ENCODE measurements at places on chromosomes 2 and 18.
A peak's percentile ranks its signal among the peaks of the same experiment; 100 is the strongest.

DNA sequence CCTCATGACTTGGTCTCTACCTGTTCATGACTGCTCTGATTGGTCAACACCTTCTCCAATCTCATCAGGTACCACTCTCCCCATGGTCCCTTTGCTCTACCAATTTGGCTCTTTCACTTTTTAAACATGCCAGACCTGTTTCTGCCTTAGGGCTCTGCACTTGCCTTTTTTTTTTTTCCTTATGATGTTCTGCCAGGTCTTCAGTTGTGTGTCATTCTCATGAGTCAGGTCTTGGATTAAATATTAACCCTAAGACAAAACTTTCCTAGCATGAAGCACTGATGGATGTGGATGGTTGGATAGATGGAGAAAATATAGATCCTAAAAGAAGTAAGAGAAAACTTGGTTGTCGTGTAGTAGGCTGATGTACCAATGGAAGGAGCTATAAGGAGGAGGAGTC, 219.3 kb downstream of the TTC32 start:
- DNase-seq = no peak

GRCh38 chr2:229718057-229718456, 3.7 kb upstream of the DNER start:
- no peak for DNase-seq

DNA sequence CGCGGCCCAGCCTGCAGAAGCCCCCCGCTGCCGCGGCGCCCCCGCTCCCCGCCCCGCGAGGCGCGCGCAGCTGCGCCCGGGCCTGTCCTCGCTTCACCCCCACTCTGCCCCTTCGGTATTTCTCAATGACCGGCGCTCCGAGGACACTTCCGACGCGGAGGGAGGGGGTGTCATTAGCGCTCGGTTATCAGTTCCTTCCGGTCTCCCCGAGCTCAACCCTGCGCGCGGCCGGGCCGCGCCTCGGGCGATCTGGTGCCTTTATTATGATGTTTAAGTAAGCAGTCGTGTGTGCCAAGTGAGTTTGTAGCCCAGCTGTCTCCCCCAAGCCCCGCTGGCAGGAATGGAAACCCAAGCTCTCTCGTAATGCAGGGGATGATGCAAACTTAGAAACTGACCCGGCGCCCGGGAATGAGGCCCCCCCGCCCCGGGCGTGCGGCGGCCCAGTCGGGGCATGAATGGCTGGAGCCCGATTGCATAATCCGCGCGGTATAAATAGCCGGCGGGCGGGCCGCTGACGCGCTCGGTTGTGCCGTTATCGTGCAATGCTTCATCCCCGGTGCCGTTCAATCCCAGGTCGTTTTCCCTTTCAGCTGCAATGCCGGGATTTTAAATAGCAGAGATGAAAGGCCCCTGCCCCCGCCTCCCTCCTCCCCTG, 3.9 kb upstream of the SPRED2 start:
- peak; percentile 50 for DNase-seq

DNA sequence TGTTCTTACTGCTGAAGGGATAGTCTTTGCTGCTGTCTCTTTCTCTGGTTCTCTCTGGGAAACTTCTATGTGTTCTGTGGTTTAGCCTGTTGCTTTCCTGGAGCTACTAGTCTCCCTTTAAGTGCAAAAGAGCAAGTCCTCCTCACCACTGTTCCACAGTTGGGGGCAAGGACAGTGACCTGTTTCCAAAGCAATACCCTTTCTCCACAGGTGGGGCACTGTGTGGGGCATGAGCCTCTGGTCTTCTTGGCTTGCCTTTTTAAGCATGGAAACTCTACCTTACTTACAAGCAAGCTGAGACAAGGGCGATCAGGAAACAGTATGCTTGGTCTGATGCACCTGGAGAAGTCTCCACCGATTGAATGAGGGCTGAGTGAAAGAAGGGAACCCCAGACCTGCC, 156.7 kb downstream of the CPS1 start:
- DNase-seq = no peak

DNA sequence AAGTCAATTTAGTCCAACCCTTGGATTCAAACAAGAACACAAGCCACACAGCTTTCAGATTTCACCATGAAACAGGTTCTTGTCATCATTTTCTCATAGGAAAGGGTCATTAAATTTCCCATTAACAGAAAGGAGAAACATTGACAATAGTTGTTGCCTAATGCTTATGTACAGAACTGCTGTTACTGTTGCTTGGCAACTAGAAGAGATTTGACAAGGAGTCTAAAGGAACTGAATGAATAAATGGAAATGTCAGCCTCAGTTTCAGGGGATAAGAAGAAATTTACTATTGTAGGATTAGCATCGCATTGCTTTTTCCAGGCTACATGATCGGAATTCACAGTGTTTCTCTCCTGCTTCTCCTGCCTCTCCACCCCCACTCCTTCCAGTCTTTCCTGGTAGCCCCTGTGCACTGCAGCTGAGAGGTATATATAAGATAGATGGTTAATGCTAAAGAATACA, 90.3 kb downstream of the SPATS2L start:
- no peak for DNase-seq

GRCh38 chr2:157501026-157501425, 57.1 kb upstream of the CYTIP start:
- DNase-seq = no peak

GRCh38 chr2:150938527-150938926, 323.1 kb downstream of the RBM43 start:
- no peak for DNase-seq

GRCh38 chr2:172833898-172834297, 98.3 kb downstream of the RAPGEF4 start:
- no peak for DNase-seq

GRCh38 chr2:132416723-132417395, at the start of gene GPR39:
Gene GPR39 (plus strand): TSS chr2:132416805.
- DNase-seq = no peak

DNA sequence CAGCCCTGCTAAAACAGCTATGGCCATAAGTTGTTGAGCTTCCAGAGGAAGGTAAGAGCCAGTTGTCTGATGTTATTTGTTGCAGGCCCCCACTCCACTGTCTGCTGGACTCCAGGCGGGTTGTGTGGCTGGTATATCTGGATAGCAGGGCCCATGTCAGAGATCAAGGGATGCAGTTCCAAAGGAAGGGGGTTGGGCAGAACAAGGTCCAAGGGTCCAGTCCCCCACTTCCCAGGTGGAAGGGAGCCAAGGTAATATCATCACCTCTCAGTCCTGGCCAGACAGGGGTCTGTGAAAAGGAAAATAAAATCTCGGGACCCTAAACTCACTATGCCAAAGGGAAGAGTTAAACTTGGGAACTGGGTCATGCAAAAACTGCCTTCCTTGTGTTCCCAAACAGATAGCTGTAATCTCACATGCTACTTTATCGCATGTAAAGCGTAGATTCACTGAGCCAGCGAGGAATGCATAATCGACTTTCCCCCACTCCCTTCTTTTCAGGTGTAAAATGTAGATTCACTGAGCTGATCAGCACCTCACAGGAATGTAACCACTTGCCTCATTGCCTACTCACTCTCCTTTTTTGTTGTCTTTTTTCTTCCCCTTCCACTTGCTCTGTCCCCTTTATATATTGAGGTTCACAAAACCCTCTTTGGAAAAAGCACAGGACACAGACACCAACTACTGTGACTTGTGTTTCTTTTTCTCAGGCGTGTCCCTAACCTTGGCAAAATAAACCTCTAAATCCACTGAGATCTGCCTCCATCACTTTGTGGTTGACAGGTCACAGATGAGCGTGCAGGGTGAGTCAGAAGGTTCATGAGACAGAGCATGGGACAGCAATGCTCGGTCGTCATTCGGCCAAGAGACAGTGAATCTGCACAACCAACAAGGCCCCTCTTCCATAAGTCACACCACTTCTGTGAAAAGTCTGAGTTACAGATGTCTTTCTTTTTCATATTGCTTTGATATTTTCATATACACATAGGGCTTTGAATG, 255.3 kb upstream of the SIX2 start:
- peak; percentile 36 for DNase-seq

DNA sequence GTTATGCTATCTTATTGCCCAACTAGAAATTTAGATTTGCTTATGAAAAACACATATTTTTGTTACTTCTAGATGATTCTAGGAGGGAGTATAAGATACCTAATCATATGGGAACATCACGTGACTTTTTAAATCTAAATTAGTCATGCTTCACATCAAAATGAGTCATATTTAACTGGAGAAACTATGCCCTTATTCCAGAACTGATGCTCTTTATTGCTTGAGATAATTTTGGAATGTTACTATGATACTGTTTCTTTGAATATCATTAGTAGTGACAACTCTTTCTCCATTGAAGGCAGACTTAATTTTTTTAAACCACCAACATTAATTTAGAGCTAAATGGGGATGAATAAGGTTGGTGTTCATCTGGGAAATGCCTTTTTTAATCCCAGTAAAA, 19.9 kb upstream of the ELAC1 start:
- no peak for DNase-seq

DNA sequence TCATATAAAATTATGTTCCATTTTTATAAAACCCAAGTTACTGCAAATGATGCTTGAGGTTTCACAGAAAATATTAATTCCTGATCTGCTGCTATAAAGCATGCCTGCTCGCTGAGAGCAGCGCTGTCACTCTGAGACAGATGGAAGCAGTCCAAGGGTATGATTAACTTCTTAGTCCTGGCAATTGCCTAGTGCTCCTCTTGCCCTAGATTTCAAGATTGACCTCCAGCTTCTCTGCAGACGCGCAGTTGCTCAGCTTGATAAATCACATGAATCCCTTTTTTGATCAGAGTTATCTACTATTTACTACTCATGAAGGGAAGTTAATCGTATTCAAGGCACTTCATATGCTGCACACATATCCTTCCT, 154.6 kb upstream of the REV1 start:
- no peak for DNase-seq

DNA sequence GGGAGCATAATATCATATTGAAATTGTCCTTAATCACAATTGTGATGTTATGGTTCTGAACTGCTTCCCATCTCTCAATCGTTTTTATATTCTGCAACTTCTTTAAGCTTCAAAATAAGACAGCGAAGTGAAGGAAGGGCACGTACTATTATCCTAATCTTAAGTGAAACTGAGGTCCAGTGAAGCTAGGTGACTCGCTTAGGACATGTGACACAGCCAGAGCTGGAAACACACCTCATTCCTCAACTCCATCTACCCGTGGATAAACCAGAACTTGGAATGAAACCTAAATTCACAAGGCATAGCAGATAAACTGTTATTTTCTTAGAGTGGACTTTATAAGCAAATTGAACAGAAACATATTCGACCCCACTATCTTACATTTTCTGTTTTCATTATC, 191.2 kb upstream of the PXDN start:
- no peak for DNase-seq

DNA sequence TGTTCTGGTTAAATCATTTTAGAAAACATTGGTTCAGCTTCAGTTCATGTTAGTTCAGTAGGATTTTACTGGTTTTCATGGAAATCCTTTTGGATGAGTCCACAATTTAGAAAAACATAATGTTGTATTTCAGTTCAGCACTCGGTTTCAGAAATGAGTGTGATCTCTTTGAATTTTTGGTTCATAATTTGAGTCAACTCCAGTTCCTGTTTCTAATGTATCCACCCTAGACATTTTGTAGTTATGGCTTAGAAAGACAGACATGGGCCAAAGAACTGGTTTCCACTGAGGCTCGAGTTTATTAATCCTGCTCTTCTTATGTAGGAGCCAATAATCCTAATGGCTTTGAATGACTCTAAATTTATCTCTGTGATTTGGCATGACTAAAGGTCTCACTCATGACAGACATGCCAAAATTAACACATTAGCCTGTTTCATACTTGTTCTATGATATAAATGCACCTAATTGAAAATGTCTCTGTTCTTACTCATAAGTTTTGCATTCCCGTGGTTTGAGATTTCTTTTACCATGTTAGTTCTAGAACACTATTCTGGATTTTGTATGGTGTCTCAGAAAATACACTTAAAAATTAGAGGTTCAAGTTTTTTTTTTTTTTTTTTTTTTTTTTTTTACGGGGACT, 82.3 kb upstream of the SPRED2 start:
- no peak for DNase-seq

DNA sequence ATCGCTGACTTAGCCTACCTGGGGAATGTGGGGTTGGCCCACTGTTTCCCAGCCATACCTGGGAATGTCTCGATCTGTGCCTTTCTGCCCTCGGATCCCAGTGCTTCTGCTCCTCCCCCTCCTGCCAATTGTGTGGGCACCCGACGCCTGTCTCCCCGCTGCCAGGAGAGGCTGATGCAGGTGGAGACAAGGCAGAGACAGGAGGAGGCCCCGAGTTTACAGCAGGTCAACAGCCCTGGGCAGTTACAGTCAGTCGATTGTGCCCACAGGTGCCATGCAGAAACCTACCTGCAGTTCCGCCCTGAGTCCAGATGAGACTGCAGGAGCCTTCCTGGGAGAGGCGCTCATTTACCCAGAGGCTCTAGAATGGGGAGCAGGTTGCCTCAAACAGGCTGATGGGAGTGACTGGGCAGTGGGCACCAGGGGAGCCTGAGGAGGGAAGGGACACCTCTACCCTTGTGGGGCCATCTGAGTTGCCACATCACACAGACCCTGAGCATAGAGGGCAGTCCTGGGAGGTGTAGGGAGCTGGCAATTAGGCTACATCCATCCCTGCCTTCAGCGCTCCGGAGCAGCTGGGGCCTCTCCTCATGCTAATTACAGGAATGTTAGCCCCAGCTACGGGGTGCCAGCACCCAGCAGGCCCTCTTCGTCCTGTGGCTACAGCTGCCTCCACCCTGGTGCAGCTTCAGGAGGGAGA, 300.1 kb downstream of the NDUFA10 start:
- DNase-seq = no peak

DNA sequence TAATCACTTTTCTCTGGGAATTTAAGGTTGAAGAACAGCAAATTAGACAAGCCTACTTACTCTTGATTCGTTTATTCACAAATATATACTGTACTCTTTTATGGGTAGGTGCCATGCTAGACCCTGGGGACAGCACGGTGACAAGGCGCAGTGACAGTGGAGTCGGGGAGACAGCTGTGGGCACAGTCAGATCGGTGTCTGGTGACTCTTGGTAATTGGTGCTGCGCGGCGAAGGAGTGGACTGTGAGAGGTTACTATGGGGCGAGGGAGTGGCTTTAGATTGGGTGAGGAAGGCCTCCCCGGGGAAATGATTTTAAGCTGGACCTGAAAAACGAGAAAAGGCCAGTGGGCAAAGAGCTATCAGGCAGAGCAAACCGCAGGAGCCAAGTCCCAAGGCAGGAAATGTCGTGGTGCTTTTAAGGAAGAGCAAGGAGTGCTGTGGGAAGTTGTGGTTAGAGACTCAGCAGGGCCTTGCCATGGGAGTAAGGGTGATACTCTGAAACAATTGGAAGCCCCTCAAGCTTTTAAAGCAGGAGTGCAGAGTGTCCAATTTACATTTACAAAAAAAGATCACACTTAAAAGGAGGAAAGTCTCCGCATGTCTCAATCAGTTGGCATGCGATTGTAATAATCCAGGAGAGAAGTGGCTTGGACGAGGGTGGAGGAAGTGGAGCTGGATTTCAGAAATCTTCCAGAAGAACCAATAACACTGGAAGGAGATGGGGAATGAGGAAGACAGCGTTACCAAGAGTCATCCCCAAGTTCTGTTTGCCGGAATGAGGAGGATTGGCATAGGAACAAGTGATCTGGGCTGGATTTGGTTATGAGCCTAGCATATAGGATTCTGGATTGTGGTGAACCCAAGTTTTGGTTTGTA, 36.1 kb upstream of the TXNDC2 start:
- no peak for DNase-seq

GRCh38 chr18:50427896-50428295, 53.0 kb downstream of the SKA1 start:
- no peak for DNase-seq
